ENCODE measurements at places on chromosomes 5 and 9.

- DNase-seq, result peak; percentile 35
Measured at GRCh38 chr5:123085638-123086286, 3.3 kb upstream of the PRDM6 start.

DNA sequence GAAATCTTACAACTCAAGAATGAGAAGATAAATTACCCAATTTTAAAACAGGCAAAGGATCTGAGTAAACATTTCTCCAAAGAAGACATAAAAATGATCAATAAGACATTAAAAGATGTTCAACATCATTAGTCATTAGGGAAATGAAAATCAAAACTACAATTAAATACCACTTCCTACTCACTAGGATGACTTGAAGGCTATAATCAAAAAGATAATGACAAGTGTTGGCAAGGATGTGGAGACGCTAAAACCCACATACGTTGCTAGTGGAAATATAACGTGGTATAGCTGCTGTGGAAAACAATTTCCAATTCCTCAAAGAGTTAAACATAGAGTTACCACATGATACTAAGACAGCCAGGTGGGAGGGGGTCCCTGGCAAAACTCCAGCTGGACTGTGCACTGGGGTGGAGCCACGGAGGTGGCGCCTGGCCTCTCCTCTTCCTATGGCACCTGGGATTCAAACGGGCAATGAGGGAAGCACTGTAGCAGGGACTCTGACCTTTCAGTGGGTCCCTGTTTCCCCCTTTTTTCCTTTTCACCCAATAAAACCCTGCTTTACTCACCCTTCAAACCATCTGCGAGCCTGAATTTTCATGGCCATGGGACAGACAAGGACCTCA, 5.9 kb downstream of the ARSB start:
- DNase-seq, result no peak

GRCh38 chr5:37926732-37927131, 86.9 kb upstream of the GDNF start:
- DNase-seq, result no peak

GRCh38 chr5:176740702-176741496, 69.5 kb upstream of the UNC5A start:
- no peak for DNase-seq

GRCh38 chr5:149277801-149278200, 6.1 kb downstream of the AFAP1L1 start:
- no peak for DNase-seq

- DNase-seq, result peak; percentile 99
Measured at GRCh38 chr5:128538250-128539037, 399 bp upstream of the FBN2 start.

GRCh38 chr9:70444904-70445303, 30.4 kb upstream of the KLF9 start:
- no peak for DNase-seq

DNA sequence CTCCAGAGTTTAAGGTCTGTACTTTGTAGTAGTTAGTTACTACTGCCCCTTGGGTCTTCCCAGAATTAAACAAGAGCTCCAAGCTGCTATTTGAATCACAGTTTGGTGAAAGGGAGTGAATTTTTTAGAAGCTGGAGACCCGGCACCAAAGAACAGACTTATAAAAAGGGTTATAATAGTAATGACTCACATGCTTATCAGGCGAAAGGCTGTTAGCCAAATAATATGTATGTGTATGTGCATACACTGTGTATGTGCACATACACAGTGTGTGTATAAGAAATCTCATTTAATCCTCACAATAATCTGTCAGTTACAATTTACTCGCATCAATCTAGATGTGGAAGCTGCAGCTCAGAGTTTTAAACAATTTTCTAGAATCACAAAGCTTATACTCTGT, 59.5 kb upstream of the ITGA1 start:
- no peak for DNase-seq

DNA sequence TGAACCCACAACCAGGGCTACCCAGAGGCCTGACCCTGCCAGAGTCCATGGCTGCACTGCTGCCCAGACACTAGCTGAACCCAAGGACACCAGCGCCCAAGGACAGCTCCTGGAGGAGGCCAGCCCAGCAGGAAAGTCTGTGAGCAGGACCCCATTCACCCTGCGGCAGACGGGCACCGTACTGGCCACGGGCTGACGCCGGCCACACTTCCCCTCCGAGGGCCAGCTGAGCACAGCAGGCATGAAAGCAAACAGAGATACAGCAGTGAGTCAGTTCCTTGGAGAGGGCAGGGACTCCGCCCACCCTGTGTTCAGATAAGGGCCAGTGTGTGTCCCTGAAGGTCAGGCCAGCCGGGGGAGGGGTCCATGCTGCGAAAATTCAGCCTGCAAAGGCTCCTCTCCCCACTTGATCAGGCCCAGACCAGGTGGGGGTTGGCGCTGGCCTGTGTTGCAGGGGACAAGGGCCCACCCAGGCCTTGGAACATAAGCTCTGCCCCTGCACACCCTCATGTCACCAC, 3.2 kb downstream of the RNF208 start:
- peak; percentile 78 for DNase-seq

DNA sequence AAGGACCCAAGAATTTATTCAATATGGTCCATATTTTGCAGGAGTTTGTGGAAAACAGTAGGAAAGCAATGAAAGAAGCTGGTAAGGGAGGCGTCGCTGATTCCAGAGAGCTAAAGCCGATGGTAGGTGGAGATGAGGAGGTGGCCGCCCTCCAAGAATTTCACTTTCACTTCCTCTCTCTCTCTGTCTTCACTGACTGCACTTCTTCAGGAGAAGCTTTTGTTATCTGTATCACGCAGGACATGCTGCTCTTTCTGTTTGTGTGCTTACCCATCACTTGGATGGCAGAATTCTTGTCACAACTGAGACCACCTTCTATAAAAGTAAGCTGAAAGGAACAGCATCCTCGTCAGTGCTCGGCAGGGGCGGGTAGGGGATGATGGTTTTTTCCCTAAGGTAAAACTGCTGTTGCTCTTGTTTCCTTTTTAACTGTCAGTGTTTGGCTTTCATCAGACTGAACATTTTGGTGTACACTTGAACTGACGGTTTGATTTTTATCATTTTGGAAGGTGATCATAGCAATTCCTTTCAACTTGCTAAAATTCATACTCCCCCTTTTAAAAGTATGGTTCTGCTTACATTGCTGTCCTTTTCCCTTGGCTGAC, 62.4 kb upstream of the FSD1L start:
- no peak for DNase-seq

DNA sequence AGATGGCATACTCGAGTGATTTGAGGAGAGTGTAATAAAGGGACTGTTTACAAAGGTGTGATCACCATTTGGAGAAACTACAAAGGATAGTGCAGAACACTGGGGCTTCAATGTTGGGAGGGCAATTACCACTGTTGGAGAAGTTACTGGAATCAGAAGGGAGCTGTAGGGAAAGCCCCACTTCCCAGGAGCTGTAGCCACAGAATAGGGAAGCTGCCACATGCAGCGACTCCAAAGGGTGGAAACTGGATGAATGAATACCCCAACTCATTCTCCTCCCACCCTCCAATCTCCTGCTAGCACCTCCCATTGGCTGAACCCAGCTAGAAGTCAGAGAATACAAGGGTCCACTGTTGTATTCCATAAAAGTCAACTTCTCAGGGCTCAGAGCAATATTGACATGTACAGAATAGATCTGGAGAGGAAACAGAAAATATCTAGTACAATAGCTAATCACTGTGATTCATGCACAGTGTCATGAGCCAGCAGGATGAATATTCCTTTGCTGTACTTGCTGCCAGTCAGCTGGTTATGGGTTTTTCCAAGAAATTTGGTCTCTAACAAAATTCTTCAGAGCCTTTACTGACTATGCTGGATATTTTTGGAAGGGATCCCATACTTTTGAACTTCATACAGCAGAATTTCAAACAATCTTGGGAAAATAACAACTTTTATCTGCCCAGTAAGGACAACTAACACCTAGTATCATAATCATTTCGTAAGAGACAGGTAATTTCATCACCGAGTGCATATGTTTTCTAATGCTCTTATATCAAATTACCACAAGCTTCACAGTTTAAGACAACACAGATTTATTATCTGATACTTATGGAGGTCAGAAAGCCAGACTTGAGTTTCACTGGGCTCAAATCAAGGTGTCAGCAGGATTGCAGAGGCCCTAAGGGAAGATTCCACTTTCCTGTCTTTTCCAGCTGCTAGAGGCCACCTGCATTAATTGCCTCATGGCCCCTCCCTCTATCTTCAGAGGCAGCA, 39.6 kb downstream of the PDCD1LG2 start:
- no peak for DNase-seq

DNA sequence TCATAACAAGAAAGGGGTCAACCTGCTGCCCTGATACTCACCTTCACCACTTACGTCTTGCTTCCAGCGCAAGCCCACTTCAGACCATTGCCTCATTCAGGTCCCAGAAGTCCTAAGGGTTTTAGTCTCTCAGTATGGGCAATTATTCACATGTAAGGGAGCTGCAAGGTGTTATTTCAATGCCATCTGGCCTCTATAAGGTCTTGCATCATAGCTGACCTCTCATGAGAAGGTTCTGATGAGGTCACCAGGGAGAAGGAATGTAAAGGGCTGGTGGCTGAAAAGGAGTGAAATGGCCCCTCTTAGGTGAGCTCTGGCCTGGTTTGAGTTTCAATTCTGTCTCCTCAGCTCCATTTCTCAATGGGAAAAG, 1.5 kb upstream of the MARCHF3 start:
- DNase-seq, result peak; percentile 68

GRCh38 chr5:142014911-142015584, 2.2 kb upstream of the GNPDA1 start:
- peak; percentile 64 for DNase-seq

DNA sequence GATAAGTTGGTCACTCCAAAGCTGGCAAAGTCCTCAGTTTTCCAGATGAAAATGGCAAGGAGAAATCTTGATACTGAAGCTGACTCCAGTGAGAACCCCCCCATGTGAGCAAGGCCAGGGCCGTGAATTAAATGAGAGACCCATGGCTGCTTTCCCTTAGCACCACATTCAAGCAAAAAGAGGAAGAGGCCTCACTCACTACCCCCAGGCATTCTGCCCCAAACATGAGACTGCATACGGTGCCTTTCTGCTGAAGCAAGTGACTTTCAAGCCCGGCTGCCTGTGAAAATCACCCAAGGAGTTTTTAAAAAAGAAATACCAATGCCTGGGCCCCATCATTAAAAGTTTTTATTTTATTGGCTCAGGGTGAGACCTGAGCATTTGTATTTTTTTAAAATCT, 66.9 kb downstream of the TMEM252 start:
- no peak for DNase-seq

GRCh38 chr5:132104556-132104955, 31.0 kb downstream of the CSF2 start:
- no peak for DNase-seq

- DNase-seq, result no peak
Measured at GRCh38 chr9:134011401-134011800, 13.9 kb upstream of the BRD3OS start.

- DNase-seq, result no peak
Measured at GRCh38 chr9:131279863-131280570, 3.7 kb upstream of the FAM78A start.

GRCh38 chr9:105004466-105005090, 76.6 kb upstream of the ABCA1 start:
- no peak for DNase-seq

DNA sequence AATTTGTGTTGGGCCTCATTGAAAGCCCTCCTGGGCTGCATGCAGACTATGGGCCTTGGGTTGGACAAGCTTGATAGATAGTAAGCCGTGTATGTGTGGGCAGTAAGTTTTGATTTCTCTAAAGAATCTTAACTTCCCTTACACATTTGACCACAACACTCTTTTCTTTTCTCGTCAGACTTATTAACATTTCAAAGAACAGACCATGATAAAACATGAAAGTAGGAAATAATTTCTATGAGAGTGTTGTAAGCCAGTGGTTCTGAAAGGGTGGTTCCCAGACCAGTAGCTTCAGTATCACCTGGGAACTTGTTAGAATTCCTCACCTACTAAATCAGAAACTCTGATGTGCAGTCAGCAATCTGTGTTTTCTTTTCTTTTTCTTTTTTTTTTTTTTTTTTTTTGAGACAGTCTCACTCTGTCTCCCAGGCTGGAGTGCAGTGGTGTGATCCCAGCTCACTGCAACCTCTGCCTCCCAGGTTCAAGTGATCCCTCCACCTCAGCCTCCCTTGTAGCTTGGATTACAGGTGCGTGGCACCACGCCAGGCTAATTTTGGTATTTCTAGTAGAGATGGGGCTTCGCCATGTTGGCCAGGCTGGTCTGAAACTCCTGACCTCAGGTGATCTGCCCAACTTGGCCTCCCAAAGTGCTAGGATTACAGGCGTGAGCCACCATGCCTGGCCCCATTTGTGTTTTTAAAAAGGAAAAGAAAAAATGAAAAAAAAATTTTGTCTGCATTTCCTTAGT, 20.0 kb upstream of the GCNT1 start:
- no peak for DNase-seq

DNA sequence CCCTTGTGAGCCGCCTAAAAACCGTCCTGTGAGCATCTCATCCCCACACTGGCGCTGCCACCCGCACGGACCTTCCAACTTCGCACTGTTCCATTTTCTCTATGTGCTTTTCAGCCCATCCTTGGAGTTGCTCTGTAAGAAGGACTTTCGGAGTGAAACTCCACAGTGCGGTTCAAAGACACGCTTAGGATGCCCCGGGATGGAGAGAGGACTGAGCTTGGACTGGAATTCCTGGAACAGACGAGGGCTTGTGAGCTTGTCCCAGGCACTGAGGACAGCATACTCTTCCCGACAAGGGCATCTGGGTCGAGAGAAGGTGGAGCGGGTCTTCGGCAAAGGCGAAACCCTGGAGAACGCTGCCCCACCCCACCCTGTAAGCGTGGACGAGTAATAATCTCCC, 187.8 kb downstream of the MEF2C start:
- DNase-seq, result peak; percentile 24

DNA sequence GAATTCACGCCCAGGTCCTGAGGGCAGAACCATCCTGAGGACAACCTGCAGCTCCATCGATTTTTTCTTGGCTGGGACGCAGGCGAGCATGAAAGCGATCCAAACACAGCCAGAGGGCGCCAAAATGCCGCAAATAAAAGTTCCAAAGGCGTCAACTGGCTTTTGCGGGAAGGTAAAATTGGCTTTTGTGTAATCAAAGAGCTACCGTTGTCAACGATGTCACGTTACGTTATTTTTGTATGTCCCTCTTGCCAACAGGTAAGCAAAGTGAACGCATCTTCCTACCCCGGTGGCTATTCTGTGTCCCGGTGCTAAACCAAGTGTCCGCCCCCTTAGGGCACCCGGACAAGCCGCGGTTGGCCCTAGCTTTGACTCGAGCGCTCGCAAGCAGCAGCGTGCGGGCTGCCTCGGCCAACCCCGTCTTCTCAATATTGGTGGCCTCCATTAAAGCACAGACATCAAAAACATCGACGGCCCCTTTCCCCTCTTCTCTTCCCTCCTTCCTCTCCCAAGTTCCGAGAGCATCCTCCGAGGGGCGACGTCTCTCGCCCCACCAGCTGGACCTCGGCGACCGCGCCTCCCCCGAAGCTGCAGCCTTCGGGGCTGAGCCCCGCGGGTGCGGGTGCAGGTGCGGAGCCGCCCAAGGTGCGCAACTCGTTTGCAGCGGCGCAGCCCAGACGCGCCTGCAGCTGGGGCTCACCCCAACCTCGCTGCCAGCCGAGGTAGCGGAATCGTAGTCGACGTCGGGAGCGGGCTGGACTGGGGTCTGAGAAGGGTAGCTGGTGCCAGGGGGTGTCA, 1.1 kb upstream of the BASP1 start:
- DNase-seq, result peak; percentile 94
